CD4-positive, alpha-beta T cell (primary cell): ENCODE measurements at places on chromosomes 12 and 14.

GRCh38 chr12:43462741-43463140 is 89.3 kb downstream of the ADAMTS20 start:
- DNase-seq, result no peak

DNA sequence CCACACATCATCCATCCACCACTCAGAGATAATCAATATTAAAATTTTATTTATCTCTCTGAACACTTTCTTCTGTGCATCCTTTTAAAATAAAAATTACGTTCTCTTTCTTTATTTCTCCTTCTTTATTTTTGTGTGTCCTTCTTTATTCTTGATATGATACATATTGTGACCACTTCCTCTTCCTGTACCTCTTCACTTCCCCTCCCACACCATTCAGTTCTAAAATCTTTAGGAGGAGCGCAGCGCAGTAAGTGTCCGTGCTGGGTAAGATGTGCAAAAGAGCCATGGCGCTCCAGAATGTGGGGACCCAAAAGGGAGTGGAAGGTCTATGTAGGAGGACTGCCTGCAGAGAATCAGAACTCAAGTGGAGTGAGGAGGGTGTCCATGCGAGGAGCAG is 256.7 kb downstream of the ITPR2 start:
- DNase-seq, result no peak

- no peak for DNase-seq
These were observed 23.3 kb upstream of the HMGA2 start for GRCh38 chr12:65800937-65801336.

- DNase-seq, result no peak
These were observed 388.9 kb downstream of the PCNX1 start for GRCh38 chr14:71296184-71296583.

DNA sequence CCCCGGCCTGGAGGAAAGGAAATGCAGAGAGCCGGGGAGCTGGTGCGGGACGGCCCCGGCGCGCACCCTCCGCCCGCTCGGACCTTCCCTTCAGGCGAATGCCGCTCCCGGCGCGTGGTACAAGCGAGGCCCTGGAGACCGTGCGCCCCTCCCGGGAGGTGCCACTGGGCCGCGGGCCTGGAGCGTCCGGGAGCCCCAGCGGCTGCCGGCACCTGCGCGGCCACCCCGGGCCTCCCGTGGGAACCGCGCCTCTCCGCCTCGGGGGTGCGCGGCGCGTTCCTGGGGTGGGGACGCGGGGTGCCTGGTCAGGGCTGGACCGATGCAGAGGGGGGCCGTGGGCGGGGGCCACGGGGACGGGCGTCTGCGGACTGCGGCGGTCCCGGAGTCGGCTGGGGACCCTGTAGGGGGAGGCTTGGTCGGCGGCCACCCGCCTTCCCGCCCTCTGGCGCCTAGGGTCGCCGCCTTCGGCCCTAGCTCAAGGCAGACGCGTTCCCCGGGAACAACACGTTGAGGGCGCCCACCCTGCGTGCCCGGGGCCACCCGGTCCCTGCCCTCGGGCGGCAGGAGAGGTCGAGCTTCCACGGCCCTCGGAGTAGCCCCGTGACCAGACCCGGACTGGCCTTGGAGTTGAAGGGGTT is 599 bp downstream of the PAPLN start:
- DNase-seq, result no peak

- DNase-seq, result no peak
These were observed 1.6 kb downstream of the RFX4 start for GRCh38 chr12:106584104-106585064.

DNA sequence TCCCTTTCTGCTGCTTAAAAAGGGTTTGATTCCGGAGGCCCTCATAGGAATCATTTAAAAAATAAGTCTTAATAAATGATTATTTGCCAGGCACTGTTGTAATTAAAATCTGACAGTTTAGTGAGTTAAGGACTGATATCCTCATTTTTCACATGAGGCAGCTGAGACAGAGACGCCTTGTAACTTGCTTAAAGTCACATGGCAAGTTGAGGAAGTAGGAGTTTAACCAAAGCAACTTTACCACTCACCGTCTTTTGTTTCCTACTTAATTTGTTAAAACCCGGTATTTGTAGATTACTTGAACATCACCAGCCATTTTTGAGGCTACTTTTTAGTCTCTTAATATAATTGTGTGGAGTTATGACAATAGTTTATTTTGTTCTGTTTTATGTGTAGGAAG is 2.4 kb downstream of the TIGAR start:
- DNase-seq, result no peak

GRCh38 chr12:52425466-52425865 is 8.7 kb downstream of the KRT75 start:
- no peak for DNase-seq

DNA sequence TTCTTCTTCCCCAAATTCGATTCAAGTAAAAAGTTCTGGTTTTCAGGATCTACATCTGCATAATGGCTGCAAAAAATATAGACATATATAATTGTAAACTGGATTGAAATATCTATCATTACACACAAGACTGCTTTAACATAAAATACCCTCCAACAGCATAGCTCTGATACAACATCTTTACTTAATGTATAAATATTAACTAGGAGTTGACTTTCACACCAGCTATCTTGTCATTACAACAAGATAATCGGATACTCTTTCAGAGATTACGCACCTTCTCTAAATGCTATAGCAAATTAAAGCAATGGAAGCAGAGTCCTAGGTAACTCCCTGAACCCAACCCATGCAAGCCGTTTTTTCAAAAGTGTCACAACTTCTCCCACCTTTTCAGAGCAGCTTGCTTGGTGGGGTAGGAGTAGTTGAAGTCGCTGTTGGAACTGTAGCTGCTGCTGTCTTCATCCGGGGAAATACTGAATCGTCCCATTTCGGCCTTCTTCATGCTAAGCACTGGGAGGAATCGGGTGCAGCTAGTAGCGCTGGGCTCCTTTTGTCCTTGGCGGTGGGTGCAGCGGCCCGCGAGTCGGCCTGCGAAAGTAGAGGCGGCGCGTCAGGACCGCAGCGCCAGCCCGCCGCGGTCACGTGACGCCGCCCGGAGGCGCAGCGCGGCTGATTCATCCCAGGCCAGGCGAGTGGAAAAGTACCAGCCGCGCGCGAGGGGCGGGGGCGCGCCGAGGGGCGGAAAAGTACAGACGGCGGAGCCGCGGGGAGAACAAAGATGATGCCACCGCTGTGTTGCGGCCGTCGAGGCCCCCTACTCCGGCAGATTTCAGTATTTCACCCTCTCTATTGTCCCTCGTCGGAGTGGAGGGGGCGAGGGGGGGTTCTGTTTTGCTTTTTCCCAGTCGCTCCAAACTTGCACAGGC is 1.5 kb downstream of the SLC38A2 start:
- DNase-seq, result peak; percentile 90

GRCh38 chr12:15268927-15269552 is 47.8 kb upstream of the RERG start:
- DNase-seq, result peak; percentile 7

DNA sequence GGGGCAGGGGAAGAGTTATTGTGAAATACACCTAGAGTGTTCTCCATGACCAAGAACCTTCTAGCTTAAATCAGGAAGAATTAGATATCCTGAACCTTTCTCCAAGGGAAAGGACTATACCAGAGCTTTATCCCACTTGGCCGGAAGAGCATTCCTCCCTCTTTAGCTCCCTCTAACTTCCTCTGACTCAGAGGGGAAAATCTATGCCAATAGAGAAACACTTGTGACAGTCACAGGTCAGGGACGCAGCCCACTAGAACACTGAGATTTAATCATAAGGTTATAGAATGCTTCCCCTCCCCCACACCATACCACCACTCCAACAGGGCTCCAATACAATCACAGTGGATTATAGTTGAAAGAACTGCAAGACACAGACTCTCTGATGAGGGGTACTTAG is 55.4 kb upstream of the RFX4 start:
- no peak for DNase-seq

DNA sequence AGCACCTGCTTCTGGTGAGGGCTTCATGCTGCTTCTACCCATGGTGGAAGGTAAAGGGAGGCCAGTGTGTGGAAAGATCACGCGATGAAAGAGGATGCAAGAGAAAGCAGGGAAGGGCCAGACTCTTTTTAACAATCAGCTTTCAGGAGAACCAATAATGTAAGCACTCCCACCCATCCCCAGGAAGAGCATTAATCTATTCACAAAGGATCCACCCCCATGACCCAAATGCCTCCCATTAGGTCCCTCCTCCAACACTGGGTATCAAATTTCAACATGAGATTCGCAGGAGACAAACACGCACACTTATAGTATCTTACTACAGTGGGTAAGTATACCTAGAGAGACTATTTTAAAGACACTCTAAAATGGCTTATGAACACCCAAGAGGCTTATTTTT is 80.5 kb upstream of the TMCC3 start:
- DNase-seq, result no peak

DNA sequence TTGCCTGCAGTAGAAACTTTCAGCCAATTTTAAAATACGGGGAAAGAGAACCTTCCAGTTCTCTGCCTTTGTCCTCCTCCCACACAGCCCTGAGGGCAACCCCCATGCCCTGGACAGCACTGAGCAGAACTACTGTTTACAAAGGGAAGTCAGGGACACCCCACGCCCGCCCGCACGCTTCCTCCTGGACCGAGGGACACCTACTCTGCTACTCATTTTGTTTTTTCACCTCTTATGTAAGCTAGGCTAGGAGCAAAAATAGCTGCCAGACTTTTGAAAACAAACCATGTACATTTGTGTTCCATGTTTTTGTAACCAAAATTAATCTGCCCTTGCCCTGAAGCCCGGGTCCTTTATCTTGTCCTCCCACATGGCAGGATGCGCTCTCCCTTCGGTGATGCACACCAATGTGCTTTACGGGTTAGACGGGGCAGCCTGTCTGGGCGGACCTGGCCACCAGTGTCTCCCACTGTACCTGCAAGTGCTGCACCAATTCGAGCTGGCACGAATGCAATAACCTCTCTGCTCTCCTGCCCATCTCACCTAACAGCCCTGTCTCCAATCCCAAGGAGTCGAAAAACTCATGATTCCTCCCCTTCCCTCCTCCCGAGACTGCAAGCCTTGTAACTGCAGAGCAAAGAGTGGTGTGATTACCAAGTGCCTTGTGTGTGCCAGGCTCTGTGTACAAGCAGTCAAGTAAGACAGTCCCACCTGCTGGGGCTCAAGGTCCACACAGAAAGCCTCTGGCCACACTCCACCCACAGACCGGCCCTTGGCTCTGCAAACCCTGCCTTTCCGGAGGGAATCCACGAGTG is 85.2 kb downstream of the CCDC88C start:
- no peak for DNase-seq

- no peak for DNase-seq
These were observed 280.5 kb downstream of the DPF3 start for GRCh38 chr14:72613231-72613974.

- DNase-seq, result no peak
These were observed 23.6 kb upstream of the PGF start for GRCh38 chr14:74979029-74979428.

DNA sequence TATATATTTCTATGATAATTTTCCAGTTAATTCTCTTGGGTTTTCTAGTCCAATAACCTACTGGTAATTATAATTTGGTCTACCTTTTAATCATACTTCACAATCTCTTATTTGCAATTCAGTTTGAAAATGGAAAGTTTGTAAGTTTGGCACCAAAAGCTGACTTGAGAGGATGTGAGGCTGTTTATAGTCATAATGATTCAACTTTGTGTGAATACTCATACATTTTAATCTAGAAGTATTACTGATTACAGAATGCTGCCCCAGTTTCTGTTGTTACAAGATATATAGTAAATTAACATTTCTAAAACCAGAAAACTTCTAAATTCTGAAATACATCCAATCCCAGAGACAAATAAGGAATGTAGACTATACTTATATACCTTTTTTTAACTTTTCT is 158.2 kb downstream of the SLC38A4 start:
- no peak for DNase-seq

DNA sequence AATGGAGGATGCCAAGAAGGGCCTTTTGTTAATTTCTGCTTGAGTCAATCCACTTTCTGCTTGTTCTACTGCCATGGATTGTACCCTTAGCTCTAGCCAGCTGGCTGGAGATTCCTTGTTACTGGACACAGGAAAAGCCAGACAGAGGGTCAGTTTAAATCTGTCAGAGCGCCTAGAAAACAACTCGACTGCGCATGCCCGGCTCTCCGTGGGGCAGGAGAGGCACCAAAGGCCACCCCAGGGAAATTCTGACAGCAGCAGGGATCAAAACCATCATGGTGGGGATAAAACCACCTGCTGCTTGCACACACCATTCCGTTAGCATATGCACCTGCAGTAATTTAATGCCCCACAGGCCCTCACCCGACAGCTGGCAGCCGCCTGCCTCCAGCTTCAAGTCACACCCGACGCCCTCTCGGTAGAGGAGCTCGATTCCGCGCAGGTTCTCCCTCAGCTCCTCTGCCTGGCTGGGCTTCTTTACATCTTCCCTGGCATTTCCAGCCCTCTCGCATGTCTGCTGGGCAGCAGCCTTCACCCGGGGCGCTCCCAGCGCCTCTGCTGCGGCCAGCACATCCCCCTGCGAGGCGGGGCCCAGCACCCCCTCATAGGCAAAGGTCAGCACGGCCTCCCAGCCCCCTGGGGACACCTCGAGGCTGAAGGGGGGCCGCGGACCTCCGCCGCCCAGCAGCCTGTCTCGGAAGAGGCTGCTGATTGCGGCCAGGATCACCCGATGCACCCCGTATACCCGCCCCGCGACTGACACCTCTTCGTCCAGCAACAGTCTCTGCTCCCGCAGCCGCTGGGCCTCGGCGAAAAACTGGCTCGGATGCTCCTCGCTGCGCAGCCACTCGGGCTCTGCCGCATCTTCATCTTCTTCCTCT is 1.0 kb downstream of the KLHL33 start:
- DNase-seq, result no peak

- DNase-seq, result no peak
These were observed 100.5 kb upstream of the TMCC3 start for GRCh38 chr12:94750864-94751263.

- no peak for DNase-seq
These were observed 105.8 kb downstream of the C12orf50 start for GRCh38 chr12:87923361-87923760.

- no peak for DNase-seq
These were observed 25.6 kb upstream of the GPATCH2L start for GRCh38 chr14:76126076-76126475.

DNA sequence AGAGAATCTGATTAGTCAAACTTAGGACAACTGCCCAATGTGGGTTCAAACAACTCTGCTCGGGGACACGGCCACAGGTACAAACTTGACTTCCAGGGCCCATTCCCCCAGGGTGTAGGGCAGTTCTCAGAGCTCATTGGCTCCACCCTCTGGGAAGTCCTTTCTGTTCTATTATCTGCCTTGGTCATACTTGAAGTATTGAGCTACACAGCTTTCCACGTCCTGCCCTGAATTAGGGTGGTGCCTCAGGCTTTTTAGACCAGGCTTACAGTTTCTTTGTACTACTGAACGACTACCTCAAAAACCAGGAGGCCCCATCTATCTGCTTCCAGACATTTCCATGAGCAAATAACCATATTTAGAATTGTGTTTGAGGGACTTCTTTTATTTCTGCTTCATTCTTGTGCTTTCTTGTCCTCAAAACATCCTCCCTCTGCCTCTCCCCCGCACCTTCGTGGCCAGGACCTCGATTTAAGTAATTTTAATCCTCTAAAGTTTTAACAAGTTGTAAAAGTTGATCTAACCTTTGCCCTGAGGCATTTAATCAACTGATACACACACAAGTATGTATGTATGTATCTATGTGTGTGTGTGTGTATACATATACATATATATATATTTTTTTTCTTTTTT is 281.7 kb upstream of the AMIGO2 start:
- DNase-seq, result peak; percentile 39

- no peak for DNase-seq
These were observed 78.6 kb downstream of the POLR3B start for GRCh38 chr12:106436164-106436563.
